ENCODE measurements at places on chromosomes 11 and 22.

- DNase-seq, result no peak
Observed at GRCh38 chr11:73414977-73415651, 38.9 kb downstream of the RELT start.

- DNase-seq, result no peak
Observed at GRCh38 chr11:47631473-47631872, 10.9 kb downstream of the MTCH2 start.

GRCh38 chr22:38967451-38968450 lies 10.3 kb downstream of the APOBEC3A start:
- no peak for DNase-seq

GRCh38 chr11:80702264-80702663 lies 1261.4 kb upstream of the TENM4 start:
- DNase-seq, result no peak

DNA sequence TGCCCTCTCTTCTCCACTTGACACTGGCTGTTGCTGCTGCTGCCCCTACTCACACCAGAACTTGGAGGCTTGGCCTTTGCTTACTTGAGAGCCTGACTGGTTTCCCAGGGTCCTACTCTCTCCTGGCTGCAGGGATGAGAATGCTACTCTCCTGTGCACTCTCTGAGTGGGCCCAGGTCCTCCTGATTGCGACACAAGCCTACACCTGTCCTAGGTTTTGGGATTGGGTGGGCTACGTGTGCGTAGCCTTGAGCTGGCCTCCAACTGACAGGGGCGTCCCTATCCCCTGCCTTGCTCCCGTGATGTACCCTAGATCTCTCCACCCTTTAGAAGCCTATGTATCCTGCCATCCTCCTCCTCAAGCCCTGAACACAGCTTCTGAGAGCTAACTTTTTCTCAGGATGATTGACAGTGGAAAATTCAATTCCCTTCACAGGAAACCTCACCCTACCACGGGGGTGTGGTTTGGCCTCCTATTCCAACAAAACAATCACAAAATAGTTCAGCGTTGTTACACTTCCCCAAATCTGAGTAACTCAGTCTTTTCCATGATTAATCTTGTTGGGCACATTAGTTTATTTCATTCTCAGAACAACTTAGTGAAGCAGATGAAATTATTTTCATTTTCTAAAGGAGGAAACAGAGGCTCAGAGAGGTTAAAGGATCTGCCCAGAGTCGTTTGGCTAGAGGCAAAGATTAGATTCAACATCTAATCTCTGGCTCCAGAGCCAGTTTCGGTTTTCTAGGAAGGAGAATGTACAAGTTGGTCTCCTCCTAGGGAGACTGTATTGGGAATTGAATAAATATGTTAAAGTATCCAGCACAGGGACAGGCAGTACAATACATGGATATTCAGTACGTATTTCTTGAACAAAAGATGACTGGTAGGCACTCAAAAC lies 17.6 kb upstream of the AMOTL1 start:
- DNase-seq, result no peak

DNA sequence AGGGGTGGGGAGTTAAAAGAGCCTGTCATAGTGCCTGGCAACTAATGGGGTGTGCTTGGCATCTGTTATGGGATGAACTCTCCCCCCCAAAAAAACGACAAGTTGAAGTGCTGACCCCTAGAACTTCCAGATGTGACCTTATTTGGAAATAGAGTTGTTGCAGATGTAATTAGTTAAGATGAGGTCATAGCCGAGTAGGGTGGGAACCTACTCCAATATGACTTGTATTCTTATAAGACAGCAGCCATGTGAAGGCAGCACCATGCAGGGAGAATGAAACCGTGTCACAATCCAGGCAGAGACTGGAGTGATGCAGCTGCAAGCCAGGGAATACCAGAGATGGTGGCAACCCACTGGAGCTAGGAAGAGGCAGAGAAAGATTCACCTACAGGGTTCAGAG lies 394.5 kb downstream of the TENM4 start:
- no peak for DNase-seq

DNA sequence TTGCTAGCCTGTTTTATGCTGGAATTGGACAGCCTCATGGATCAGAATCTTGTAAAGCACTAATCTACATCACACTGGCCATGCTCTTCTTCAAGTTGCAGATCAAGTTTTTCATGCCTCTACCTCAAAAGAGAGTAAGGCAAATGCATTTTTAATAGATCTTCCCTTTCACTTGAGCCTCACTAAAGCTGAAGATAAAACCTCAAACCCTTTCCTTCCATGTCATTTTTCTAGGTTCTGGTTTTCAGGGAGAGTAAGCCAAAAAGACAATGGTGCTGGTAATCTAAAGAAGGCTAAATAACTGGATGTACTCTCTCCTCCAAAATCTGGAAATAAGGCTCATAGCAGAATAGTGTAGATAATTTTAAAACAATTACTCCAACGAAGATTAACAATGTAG lies 28.3 kb downstream of the POU2AF1 start:
- no peak for DNase-seq

DNA sequence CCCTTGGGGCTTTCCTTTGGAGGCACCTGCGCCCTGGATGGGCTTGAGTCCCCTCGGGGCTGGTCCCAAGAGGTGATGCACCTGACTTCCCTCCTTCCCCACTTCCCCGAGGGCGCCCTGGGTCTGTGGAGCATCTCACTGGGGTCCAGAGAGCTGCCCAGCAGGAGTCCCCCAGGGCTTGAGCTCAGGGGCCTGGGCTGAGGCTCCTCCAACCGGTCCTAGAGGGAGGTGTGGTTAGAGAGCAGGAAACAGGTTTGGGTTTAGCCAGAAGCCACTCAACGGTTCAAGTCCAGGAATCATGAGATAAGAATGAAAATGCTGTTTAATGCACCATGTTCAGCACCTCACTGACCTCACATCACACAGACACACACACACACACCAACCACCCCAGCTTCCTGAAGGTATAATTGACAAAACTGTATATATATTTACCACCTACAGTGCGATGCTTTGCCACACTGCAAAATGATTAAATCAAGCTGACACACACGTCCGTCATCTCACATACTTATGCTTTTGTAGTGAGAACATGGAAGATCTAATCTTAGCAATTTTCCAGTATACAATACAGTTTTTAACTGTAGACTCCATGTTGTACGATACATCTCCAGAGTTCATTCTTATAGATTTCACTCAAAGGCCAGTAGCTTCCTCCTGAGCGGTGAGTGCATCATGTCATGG lies 628 bp upstream of the IGLL1 start:
- DNase-seq, result no peak

DNA sequence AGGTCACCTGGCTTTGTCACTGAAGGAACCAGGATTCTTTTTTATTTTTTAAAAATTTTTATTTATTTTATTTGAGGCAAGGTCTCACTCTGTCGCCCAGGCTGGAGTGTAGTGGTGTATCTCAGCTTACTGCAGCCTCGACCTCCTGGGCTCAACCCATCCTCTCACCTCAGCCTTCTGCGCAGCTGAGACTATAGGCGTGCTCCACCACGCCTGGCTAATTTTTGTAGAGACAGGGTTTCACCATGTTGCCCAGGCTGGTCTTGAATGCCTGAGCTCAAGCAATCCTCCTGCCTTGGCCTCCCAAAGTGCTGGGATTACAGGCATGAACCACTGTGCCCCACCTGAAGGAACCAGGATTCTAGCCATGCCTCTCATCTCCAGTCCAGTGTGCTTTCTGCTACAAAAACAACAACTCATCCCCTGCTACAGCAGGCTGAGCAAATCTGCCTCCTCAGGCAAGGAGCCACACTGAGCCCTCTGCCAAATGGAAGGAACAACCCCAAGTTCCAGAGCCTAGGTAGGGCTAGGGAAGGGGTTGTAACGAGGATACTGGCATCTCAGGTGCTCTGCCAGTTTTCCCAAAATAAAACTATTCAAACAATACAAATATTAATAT lies 2.6 kb upstream of the PEX26 start:
- DNase-seq, result no peak

GRCh38 chr11:97414801-97415200 lies 1025.0 kb downstream of the JRKL start:
- no peak for DNase-seq

Data from activated CD4-positive, alpha-beta T cell treated with anti-CD3 and anti-CD28 coated beads for 4 hours (primary cell).